Gastrocnemius medialis (tissue), 4 donors: ENCODE measurements at places on chromosomes 4 and X. TPM values are rescaled to one million over a fixed set of nuclear protein-coding genes. Genes with fewer than 3 reads are reported as not detected.

RAB9B gene
- 1.8 TPM for total RNA-seq

DNA sequence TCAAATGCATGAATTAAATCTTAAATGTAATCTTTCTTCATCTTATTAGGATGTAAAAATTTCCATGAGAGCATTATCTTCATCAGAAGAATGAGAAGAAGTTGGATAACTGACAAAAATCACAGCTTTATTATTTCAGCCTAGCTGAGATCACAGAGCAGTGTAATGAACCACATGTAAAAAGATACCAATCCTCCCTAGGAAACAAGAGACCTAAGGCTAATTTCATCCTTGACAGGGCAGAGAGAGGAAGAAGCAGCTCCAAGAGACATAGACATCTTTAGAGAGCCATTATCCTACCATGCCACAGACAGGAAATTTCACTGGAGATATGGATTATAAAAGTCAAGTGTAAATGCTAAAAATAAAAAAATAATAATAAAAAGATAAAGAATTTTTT, 40.9 kb upstream of the IL15 start:
- H3K4me1 ChIP-seq = no peaks in the 10 kb centered on the region
- DNase-seq = no peak
- H3K27ac ChIP-seq = no peak overlapping the region
- no peaks in the 10 kb centered on the region for H3K36me3 ChIP-seq
- no peaks in the 10 kb centered on the region for H3K27me3 ChIP-seq
- H3K4me3 ChIP-seq = no peak overlapping the region

GRCh38 chr4:93828332-93828994, at the start of gene ATOH1:
ATOH1 (plus strand) TSS chr4:93828753; CDS start chr4:93828927, 174 bp downstream.
- peaks cover 77% of the 10 kb centered on the region for H3K27me3 ChIP-seq
- H3K4me1 ChIP-seq = peaks cover 11% of the 10 kb centered on the region
- H3K36me3 ChIP-seq = no peaks in the 10 kb centered on the region

- peaks cover 5% of the 10 kb centered on the region for H3K4me1 ChIP-seq
- no peak for DNase-seq
- H3K27ac ChIP-seq = no peak within 1 kb of the TSS
- H3K36me3 ChIP-seq = no peaks in the 10 kb centered on the region
These were observed at the start of gene SPINK2 for GRCh38 chr4:56821381-56822243. SPINK2 (minus strand) TSS chr4:56821701; CDS start chr4:56821662, 39 bp downstream.

DNA sequence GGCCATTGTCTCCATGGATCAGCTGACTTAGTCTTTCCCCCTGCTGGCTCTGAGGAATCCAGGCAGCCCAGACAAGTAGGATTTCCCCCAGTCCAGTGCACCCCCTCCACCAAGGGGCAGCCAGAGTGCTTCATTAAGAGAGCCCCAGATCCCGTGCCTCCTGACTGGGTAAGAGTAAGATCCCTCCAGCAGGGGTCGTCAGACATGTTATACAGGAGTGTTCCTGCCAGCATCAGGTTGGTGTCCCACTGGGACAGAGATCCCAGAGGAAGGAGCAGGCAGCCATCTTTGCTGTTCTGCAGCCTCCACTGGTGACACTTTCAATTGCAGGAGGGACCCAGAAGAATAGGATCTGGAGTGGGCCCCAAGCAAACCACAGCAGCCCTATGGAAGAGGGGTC, 29.0 kb upstream of the INPP4B start:
- no peak for DNase-seq
- H3K27me3 ChIP-seq = no peaks in the 10 kb centered on the region
- no peak overlapping the region for H3K4me3 ChIP-seq
- no peak overlapping the region for H3K27ac ChIP-seq

GRCh38 chr4:31793907-31794306, 1073.7 kb downstream of the PCDH7 start:
- H3K4me3 ChIP-seq = no peak overlapping the region
- no peak overlapping the region for H3K27ac ChIP-seq
- no peaks in the 10 kb centered on the region for H3K4me1 ChIP-seq
- H3K27me3 ChIP-seq = no peaks in the 10 kb centered on the region
- no peaks in the 10 kb centered on the region for H3K36me3 ChIP-seq

- H3K27me3 ChIP-seq = no peaks in the 10 kb centered on the region
- peak overlapping the region; percentile 68 for H3K27ac ChIP-seq
- H3K36me3 ChIP-seq = no peaks in the 10 kb centered on the region
- H3K4me3 ChIP-seq = peak overlapping the region; percentile 61
These were observed 81.3 kb downstream of the HMGN5 start for GRCh38 chrX:81120258-81120935.

CXCL1 gene
- total RNA-seq = 3.2 TPM

SCD5 gene
- total RNA-seq = 0.68 TPM
